ENCODE measurements at places on chromosomes 3 and 15. TPM values are rescaled to one million over a fixed set of nuclear protein-coding genes. Genes with fewer than 3 reads are reported as not detected.

The MKRN2OS gene
- not detected for total RNA-seq

The FBXO40 gene
- total RNA-seq: not detected

The TRIM42 gene
- not detected for total RNA-seq

The CPNE9 gene
- not detected for total RNA-seq

The MUC4 gene
- total RNA-seq: 0.11 TPM

The ULK4 gene
- total RNA-seq: 18.9 TPM

Measured in OCI-LY7 (cell line).